ENCODE measurements at places on chromosomes 6 and 20. TPM values are rescaled to one million over a fixed set of nuclear protein-coding genes. Genes with fewer than 3 reads are reported as not detected.

- peak; percentile 76 for DNase-seq
These were observed 30.9 kb upstream of the AVP start for GRCh38 chr20:3115190-3116107.

The SPATA25 gene
- total RNA-seq = 4.2 TPM

The HEY2 gene
- total RNA-seq = 1.7 TPM

The C6orf163 gene
- 3.9 TPM for total RNA-seq

The LY6G6D gene
- not detected for total RNA-seq

DNA sequence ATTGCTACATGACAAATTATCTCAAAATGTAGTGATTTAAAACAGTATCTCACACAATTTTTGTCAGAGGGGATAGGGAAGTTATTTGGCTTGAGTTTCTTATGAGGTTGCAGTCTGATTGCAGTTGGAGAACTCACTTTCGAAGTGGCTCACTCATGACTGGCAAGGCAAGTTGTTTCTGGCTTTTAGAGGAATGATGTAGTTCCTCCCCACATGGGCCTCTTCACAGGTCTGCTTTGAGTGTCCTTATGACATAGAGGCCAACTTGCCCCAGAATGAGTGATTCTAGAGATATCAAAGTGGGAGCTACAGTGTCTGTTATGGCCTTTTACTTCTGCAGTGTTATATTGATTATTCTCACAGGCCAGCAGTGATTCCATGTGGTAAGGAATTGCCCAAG, 6.1 kb downstream of the DOP1A start:
- DNase-seq = no peak

DNA sequence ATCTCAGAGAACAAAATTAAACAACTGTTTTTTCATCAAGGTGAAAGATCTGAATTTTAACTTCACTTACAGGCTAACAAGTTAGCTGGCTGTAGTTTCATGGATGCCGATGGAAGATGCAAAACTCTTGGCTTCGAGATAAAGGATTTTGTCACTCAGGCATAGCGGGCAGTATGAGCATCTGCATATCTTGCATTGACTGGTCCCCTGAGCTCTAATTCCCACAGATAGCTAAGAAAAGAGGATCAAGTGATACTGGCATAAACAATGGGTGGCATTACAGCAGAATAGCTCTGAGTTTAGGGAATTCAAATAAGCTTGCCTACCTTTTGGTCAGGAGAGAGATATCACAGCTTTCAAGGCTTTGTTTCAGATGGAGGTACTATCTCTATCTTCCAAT, 1.8 kb upstream of the CLVS2 start:
- no peak for DNase-seq

The ECT2L gene
- not detected for total RNA-seq

The CLVS2 gene
- total RNA-seq = 0.92 TPM

- no peak for DNase-seq
These were observed 518.9 kb upstream of the JARID2 start for GRCh38 chr6:14726816-14727493.

DNA sequence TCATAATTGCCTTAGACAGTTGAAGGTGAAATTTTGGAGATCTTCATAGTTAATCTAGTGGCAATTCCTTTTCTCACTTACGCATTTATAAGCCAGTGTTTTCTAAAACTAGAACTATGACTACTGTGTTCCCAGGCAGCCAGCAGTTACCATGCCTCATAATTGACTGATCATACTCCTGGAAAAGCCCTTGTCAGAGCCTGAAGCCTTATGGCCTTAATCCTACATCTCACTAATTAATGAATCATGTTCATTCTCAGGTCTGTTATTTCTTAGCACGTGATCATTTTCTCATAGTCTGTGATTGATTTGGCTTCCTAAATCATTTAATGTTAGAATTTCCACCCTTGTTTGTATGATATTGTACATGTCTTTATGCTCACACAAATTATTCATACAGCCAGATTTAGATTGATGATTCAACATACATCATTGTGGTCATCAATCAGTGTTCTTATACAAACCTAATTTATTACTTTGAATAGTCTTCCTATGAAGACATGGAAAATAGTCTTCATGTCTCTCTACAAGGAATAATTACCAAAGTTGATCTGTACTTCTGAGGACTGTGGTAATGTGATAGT, 132.6 kb upstream of the ASCC3 start:
- DNase-seq = no peak

The ZBTB46 gene
- total RNA-seq = 3.1 TPM

The HTR1E gene
- total RNA-seq = not detected

DNA sequence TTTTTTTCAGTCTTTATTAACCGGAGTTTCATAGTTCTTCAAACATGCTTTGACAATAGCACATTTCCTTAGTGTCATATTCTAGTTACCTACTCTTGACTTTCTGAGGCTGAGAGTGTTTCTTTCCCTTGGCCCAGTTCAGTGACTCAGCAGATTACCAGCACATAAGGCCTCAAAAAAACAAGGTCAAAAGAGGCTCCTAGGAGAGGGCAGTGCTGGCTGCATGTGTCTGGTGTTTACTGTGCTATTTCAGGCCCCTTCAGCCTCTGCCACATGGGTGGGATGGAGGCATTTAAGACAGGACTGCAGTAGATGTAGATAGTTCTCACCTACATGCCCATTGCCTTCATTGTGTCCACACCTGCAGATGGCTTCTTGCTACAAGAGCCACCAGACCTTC, 198.2 kb upstream of the SSTR4 start:
- DNase-seq = no peak

The PRL gene
- total RNA-seq = not detected

DNA sequence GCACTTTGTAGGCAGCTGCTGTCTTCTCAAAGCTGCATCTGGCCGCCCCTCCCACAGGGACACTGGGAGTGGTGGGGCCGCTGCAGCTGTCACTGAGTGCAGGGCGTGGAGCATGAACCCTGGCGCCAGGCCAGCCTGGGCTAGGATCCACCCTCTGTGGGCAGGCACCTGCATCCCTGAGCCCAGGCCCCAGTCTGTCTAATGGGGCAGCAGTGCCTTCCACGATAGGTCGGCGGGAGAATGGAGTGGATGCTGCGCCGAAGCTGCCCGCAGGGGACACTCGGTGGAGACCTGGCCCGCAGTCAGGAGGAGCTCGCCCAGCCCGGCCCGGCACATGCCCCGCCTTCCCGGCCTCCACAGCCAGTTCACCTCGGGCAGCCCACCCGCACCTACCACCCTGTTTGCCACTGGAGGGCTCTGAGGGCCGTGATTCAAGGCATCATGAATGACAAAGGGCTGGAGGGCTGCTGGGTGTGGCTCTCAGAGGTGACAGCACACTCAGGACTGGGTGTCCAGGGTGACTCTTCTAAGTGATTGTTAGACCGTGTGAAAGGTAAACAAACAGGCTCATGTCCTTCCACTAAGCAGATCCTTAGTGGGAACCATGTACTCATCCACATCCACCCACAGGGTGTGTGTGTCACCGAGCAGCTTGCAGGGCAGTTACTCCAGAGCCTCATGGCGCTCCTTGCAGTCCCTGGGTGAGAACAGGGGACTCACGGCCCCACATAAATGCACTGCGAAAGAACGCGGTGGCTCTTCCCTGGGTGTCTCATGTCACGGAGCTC, 133.9 kb downstream of the AGPAT4 start:
- no peak for DNase-seq

GRCh38 chr6:111230351-111231089, 143.2 kb downstream of the SLC16A10 start:
- DNase-seq = no peak

DNA sequence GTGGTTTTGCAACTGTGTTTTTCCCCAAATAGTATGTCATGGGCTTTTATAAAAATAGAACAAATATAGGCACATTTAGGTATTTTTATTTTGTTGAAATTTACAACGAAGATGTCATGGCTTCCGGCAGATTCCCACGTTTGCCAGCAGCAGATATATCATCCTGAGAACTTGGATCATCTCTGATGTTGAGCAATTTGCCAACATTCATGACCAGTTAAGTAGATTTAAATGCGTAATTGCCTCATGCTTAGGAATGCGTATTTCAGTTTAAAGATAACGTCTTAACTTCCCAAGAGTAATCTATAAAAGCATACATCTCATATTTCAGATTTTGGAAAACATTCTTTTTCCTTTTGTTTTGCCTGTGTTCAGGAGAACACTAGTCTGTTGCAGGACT, 457.8 kb downstream of the QKI start:
- no peak for DNase-seq

The IL20RA gene
- 3.9 TPM for total RNA-seq

GRCh38 chr6:26420688-26421171, 18.7 kb downstream of the BTN3A1 start:
- no peak for DNase-seq

DNA sequence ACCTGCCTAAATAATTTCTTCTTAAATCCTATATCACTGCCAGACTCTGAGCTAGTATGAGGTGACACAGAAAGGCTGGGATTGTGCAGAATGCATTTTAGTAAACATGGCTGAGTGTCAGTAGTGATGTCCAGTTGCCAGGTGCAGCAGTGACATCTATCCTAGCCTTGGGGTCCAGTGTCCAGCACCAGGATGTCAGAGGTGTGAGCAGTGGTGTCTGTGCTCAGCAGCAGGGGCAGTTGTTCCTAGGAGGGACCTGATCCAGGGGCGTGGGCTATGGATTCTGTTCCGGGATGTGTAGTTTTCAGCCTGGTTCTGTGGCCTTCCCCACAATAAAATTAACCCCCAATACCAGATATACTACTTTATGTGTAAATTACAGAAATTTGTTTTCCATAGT, 6.0 kb downstream of the HLA-C start:
- no peak for DNase-seq

DNA sequence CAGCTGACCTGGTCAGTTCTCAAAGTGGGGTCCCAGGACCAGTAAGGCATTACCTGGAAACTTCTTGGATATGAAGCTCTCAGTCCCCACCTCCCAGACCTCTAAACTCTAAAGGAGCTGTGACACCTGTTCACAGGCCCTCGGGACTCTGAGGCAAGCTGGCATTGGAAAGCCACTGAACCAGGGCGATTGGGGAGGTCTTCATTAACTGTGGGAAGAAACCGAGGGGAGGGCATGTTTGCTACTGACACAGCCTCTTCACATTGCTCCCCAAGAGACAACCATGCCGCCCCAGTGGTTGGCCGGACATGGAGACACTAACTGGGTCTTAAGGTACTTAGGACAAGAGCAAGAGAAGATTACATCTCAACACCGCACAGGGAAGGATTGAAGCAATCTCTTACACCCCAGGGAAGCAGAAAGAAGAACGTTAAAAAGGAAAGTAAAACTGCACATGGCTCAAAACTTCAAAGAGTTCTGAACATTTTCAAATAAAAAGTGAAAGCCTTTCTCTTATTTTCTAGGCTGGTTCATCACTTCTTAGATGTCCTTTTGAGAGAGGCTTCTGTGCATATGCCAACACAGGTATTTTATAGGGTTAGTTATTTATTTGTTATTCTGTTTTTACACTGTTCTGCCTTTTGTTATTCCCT, 210.0 kb upstream of the CST7 start:
- no peak for DNase-seq

DNA sequence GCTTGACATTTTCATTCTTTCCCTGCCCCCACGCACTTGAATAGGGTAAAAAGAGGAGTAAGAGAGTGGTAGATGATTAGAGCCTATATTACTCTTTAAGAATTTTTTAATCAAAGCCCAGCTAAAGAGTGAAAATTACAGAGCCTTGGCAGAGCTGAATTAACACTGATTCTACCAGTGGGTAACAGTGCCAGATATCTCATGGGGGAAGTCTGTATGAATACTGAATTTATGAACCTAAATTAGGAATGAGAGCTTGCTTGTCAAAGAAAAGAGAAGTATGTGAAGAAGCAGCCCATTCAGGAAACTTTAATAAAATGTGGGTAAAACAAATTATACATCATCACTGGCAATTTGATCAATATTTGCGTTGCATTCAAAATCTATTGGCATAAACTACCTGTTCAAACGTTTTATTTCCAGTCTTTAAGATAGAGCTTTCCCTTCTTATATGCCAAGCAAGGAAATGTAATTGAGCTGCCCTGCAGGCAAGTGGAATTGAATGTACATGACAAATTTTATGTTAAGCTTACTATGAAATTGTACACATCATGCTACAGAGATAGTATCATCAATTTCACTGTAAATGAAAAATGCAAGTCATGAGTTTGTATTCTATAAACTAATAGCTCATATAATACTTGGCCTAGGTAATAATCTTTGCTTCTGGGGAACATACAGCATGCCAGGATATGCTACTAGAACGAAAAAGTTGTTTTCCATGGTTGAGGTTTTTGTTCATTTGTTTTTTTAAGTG, 14.5 kb downstream of the SOBP start:
- no peak for DNase-seq

The FAM209B gene
- total RNA-seq = not detected

DNA sequence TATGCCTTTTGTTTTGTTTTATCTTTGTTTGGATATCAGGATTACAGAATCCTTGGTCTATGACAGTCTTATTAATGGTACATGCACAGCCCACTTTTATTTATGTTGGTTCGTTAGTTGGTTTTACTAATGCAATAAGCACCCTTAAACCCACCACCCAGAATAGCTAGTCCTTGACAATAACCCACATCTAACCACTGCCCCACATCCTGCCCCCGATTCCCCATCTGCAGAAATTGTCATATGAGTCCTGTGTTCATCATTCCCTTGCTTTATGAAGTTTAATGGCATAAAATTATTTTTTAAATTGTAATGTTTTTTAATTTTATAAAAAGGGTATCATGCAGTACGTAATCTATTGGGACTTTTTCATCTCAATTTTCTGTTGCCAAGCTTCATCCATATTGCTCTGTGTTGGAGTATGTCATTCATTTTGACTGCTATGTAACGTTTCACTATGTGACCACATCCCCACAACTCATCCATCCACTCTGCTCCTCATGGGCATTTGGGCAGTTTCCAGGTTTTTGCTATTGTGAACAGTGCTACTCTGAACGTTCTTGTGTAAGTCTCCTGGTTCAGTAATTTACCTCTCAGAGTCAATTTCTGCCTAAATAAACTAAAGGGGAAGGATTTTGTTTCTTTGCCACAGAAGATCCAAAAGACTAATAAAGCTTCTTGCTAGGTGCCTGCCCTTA, 150.4 kb downstream of the MRPL14 start:
- no peak for DNase-seq

The TFAP2D gene
- total RNA-seq = not detected

The MAP3K7 gene
- 16.3 TPM for total RNA-seq

- no peak for DNase-seq
These were observed 39.9 kb downstream of the BMP6 start for GRCh38 chr6:7765575-7766325.

GRCh38 chr6:37987018-37987417, 167.5 kb downstream of the ZFAND3 start:
- DNase-seq = no peak
